Activated T-cell treated with anti-CD3 and anti-CD28 coated beads, Interleukin-2, amount 50 U/mL, for 48 hours (primary cell): ENCODE measurements at places on chromosomes 7 and 10.

DNA sequence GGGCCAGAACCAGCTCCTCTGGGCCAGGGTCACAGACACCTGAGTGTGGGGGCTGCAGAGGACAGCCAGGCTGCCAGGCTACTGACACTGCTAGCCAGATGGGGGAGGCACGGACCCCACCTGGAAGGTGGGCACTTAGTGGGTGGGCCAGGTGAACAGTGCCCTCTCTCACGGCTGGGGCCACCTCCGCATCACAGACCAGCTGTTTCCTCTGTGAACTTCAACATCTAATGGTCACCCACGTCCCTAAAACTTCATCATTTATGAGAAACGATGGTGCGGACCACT lies 80.4 kb downstream of the MKI67 start:
- DNase-seq, result no peak

DNA sequence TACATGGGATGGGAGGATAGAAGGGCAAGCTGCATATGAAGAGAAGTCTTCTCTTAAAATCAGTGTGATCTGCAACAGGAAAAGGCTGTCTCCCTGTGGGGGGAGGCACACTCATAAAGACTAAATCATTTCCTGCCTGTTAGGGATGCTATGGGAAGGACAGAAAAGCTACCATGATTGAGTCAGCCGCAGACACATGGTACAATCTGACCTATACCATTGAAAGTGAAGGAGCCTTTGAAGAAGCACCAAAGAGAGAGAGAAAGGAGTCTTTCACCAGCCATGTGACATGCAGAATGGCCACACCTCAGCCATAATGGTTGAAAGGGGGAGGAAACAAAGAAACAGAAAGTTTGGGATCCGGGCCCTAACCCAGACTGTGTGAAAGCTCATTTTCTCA lies 29.1 kb downstream of the NUDCD3 start:
- peak; percentile 41 for DNase-seq

DNA sequence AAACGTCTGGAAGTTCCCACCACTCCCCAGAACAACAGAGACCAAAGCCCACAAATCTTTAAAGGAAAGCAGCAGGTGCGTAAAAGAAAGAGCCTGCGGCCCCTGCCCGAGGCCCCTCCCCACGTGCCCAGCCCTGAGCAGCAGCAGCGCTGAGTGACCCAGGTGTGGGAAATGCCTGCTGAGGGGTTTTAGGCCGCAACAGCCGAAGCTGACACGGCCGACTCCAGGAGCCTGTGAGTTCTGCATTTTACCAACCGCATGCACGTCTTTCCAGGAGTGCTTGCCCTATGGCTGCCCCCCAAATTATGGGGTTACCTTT lies 1.6 kb upstream of the KNDC1 start:
- DNase-seq, result no peak

GRCh38 chr10:127921075-127921752 lies 14.3 kb downstream of the PTPRE start:
- DNase-seq, result no peak

GRCh38 chr7:50863053-50863452 lies 80.4 kb upstream of the GRB10 start:
- DNase-seq, result no peak

DNA sequence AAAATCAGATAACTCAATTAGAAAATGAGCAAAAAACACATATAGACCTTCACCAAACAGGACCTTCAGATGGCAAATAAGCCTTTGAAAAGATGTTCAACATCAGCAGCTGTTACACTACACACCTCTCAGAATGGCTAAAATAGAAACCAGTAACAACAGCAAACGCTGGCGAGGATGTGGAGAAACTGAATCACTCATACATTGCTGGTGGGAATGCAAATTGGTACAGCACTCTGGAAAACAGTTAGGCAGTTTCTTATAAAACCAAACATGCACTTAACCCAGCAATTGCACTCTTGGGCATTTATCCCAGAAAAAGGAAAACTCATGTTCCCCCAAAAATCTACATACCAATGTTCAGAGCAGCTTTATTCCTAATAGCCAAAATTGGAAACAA lies 37.7 kb upstream of the SMARCD3 start:
- DNase-seq, result no peak

DNA sequence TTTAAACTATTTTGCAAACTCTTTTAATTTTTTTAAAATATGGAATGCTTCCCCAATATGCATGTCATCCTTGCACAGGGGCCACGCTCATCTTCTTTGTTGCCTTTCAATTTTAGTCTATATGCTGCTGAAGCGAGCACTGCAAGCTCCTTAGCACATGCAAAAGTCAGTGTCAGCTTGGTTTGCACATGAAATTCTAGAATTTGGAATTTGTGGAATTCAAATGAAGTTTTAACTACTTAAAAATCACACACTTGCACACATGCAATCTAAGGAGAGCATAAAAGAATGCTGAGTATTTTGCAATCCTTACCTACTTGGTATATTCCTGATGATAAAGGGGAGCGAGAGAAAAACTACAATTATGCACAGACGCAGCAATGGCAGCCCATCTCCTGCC lies 78.3 kb upstream of the ATP6V0A4 start:
- no peak for DNase-seq

- no peak for DNase-seq
Observed at GRCh38 chr10:83592337-83592935, 546.9 kb upstream of the GHITM start.

DNA sequence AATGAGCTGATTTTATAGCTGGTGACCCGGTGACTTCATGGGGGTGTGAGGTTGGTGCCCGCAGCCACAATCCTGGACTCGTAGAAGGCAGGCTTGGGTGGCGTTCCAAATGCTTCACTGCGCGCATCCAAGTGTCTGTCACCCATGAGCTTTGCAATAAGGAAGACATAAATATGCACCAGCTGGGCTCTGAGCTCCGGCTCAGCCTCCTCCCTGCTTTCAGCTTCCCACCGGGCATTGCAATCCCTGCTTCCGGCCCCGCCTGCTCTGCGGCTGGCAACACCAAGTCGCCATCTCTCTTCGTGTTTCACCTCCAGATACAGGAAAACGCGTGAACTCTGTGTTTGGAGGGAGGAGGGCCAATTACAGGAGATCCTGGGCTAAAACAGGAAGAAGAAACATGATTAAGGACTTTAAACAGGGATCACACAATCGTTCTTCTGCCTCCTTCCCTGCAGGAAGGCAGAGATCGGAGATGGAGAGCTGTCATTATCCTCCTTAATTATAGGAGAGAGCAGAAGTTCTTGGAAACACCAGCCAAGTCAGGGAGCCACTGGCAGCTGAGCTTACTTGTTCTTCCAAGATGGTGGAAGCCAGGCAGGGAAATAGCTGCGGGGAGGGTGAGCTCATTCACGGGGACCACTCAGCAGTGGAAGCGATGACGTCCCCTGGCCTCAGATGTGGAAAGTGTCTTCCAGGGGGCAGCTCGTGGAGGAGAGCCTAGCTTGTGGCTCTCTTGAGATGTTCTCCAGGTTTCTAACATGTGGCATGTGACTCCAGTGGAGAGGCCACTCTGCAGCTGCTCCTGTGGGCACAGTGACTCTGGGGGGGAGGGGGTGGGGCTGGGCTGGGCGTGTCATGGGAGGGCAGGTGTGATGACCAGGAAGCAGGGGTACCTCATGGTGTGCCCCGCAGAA lies 134.9 kb downstream of the CAMK1D start:
- DNase-seq, result no peak

GRCh38 chr7:55063633-55064032 lies 44.8 kb downstream of the EGFR start:
- no peak for DNase-seq

DNA sequence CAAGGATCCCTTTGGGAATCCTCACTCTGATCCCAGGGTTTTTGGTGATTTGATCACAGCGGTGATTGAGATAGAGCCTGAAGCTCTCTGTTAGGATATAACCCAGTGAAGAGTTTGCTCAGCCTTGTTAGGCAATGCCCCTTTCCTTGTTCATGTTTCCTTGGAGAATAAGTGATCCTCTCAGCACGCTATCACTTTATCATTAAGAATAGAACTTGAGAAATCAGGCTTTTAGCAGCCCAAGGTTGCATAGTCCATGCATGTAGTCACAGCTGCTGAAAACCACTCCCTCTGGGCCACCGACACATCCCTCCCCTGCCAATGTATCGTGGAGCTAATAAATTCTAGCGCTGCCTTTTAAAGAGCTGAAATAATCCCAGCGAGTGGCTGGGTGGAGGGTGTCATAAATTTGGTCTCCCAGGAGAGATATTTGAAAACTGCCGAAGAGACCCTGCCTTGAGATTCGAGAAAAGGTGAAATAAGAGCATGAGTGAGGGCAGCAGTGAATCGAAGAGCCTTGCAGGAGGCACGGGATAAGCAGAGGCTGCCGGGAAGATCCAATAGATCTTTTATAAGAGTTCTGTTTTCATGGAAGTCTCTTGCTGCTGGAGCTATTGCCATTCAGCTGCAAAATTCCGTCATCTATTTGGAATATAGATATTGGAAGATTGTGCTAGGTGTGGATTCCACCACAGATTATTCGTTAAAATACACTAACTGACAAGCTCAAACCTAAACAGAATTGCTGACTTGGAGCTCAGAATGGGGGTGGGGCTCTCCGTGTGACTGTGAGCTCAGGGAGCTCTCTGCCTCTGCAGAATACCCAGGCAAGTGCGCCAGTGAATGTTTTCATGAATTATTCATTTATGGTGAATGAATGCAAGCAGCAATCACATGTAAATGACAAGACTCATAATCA lies 249.8 kb downstream of the TRIL start:
- DNase-seq, result no peak

GRCh38 chr7:101488826-101489572 lies 126.3 kb downstream of the COL26A1 start:
- no peak for DNase-seq

- no peak for DNase-seq
Observed at GRCh38 chr10:79451046-79451699, 5.7 kb upstream of the ZCCHC24 start.

DNA sequence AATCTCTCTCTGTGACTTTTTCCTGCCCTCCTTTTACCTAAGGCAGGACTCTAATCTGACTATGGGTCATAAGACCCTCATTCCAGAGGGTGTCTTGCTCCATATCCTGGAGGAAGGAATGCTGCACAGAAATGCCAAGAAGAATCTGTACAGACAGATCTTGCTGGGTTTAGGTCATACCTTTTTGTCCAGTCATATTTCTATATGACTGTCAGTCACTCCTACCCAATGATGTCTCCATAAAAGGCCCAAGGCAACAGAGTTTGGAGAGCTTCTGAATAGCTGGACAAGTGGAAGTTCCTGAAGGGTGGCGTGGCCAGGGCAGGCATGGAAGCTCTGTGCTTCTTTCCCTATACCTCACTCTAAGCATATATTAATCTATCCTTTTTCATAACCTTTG lies 47.5 kb downstream of the FEZF1 start:
- no peak for DNase-seq

DNA sequence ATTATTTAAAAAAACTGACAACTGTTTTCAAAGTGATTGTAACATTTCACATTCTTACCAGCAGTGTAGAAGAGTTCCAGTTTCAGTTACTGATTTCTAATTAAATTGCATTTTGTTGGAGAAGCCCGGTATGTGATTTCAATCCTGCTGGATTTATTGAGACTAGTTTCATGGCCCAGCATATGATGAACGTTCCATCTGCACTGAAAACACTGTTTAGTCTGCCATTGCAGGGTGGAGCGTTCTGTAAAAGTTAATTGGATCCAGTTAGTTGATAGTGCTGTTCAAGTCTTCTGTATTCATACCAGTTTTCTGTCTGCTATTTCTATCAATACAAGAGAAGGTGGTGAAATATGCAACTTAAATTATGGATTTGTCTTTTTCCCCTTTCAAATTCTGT lies 37.3 kb upstream of the CCNY start:
- no peak for DNase-seq

DNA sequence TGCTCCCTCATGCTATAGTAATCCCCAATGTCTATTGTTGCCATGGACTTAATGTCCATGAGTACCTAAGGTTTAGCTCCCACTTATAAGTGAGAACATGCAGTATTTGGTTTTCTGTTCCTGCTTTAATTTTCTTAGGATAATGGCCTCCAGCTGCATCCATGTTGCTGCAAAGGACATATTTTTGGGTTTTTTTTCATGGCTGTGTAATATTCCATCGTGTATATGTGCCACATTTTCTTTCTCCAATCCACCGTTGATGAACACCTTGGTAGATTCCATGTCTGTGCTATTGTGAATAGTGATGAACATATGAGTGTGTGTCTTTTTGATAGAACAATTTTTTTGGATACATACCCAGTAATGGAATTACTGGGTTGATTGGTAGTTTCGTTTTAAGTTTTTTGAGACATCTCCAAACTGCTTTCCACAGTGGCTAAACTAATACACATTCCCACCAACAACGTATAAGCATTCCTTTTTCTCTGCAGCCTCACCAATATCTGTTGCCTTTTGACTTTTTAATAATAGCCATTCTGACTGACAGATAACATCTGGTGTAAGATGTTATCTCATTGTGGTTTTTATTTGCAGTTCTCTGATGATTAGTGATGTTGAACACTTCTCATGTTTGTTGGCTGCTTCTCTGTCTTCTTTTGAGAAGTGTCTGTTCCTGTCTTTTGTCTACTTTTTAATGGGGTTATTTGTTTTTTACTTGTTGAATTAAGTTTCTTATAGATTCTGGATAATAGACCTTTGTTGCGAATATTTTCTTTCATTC lies 68.8 kb upstream of the IFRD1 start:
- no peak for DNase-seq

DNA sequence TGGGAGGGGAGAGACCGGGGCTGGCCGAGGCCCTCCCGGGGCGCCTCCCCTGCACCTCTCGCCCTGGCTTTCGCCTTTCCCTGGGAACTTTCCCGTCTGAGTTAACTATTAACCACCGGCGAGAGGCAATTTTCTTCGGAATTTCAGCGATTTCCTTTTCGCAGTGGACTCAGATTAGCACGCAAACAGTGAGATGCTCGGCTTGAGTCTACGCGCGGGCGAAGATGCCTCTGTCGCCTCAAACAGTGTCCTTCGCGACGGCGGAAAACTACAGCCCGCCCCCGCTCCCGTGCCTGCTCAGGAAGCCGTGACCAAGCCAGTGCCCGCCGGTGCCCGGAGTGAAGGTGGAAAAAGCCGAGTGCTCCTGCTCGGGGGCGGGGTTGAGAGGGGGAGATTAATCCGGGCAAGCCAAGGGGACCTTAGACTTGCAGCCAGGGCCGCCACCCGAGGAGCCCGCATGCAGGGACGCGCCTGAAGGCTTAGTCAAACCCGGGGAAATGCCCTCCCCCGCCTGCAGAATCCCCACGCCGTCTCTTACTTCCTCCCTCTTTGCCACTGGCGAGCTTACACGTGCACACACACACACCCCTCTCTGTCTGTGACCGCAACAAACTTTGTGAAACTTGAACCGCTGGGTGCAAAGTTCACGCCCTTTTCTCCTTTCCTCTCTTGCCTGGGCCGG lies 14.5 kb upstream of the PAX2 start:
- peak; percentile 56 for DNase-seq

GRCh38 chr10:130358981-130359650 lies 222.9 kb downstream of the GLRX3 start:
- DNase-seq, result no peak

- no peak for DNase-seq
Observed at GRCh38 chr7:157470017-157470322, 133.2 kb downstream of the DNAJB6 start.

DNA sequence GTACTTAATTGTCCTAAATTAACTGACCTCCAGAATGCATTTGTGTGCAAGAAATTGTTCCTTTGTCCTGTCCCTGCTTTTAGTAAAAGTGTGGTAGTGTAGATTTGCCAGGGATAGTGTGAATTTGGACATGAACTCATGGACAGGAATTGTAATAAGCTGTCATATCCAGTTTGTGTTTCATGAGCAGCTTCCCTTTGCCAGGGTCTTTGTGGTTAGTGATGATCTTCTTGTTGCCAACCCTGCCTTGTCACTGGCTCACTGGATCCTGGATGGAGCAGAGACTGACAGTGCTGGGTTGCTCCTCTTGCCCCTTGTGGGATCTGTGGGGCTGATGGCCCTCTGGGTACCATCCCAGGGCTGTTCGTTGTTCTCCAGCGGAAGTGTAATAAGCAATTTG lies 110.1 kb downstream of the CCNY start:
- no peak for DNase-seq

- no peak for DNase-seq
Observed at GRCh38 chr7:141696348-141696747, 5.6 kb downstream of the DENND11 start.
